ENCODE measurements at places on chromosomes 6 and 20.

GRCh38 chr6:30913721-30914075, 340 bp upstream of the VARS2 start:
- no peak for DNase-seq

- no peak for DNase-seq
Observed at GRCh38 chr6:108845145-108845544, 3.1 kb upstream of the ARMC2 start.

DNA sequence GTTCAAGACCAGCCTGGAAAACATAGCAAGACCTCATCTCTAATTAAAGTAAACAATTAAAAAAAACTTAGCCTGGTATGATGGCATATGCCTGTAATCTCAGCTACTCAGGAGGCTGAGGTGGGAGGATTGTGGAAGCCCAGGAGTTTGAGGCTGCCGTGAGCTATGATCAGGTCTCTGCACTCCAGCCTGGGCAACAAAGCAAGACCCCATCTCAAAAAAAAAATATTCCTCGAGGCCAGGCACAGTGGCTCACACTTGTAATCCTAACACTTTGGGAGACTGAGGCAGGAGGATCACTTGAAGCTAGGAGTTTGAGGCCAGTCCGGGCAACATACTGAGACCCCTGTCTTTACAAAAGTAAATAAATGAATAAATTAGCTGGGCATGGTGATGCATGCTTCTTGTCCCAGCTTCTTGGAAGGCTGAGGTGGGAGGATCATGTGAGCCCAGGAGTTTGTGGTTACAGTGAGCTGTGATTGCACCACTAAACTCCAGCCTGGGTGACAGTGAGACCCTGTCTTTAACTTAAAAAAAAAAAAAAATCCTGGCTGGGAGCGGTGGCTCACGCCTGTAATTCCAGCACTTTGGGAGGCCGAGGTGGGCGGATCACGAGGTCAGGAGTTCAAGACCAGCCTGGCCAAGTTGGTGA, 9.3 kb upstream of the C2 start:
- DNase-seq, result no peak

- no peak for DNase-seq
Observed at GRCh38 chr6:81340946-81341345, 411.5 kb downstream of the TENT5A start.

- DNase-seq, result no peak
Observed at GRCh38 chr6:37306624-37307222, 47.1 kb upstream of the RNF8 start.

All from activated CD4-positive, alpha-beta T cell treated with anti-CD3 and anti-CD28 coated beads, Interleukin-2, amount 10 ng/mL, durations not matched to agents 7 days and 5 days (primary cell).